ENCODE measurements at places on chromosomes 1 and 21.
A peak's percentile ranks its signal among the peaks of the same experiment; 100 is the strongest.

DNA sequence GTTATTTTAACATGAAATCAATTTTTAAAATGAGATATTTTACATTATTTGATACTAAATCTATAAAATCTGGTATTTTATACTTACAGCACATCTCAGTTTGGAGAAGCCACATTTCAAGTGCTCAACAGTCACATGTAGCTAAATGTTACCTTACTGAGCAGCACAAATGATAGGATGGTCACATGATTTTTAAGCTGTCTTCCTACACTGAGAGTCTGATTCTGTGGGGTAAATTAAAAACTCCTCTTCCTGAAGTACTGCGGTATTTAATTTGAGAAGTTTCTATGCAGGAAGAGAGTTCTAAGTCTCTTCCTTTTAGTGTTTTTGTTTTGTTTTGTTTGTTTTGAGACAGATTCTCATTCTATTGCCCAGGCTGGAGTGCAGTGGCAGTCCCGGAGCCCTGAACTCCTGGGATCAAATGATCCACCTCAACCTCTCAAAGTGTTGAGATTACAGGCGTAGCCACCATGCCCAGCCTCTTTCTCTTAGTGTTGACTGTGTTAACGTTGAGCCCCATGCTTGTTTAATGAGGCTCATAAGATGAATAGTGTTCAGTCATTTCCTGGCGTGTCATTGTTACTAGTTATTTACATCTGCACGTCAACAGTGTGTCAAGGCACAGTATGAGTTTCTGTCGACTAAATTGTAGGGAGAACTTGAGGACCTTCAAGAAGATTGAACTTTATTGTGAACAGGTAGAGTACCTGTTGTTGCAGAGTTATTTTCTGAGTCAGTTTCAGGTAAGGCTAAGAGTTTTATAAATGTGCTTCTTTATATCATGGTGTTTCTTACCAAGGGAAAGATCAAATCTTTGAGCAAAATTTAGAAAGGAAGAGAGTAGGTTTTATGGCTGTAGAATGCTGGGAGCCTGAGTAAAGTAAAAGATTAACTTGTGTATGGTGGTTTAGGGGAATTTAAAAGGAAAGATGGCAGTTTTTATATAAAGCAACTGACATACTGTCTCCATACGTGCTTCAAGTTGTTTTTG lies 3.3 kb downstream of the CNST start:
- peak; percentile 54 for DNase-seq

DNA sequence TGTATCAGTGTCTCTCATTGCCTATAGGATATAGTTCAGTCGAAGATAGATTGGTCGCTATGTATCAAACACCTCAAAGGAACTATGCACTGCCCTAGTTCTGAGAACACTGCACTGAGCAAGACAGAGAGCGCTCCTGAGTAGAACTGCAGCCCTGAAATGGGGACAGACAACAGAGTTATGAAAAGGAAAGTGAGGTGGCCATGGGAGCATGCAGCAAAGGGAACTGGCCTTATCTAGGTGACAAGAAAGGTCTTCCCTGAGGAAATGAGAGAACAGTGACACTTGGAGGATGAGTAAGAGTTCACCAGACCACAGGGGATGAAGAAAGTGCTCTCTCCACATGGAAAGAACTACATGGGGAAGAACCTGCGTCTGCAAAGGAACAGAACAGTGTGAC lies 7.5 kb upstream of the G0S2 start:
- DNase-seq, result no peak

DNA sequence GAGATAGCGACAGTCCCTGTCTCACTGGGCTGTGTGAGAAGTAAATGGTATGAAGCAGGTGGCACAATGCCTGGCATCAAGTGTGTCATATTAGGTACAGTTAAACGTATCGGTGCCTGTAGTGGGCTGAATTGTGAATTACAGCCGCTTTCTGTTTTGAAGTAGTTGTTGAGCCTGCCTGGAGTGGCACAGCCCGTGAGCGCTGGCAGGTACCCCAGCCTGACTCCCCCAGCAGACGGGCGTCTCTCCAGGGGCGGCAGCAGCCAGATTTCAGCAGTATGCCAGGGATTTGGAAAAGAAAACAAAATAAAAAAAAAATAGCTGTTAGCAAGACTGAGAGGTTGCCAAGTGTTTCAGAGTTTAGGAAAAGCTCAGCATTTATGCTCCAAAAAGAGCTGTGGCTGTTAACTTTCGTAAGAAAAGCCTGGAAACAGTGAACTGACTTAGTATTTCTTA lies 26.6 kb upstream of the GPR153 start:
- DNase-seq, result no peak

GRCh38 chr1:57957576-57957975 lies 533.7 kb upstream of the DAB1 start:
- DNase-seq, result no peak

DNA sequence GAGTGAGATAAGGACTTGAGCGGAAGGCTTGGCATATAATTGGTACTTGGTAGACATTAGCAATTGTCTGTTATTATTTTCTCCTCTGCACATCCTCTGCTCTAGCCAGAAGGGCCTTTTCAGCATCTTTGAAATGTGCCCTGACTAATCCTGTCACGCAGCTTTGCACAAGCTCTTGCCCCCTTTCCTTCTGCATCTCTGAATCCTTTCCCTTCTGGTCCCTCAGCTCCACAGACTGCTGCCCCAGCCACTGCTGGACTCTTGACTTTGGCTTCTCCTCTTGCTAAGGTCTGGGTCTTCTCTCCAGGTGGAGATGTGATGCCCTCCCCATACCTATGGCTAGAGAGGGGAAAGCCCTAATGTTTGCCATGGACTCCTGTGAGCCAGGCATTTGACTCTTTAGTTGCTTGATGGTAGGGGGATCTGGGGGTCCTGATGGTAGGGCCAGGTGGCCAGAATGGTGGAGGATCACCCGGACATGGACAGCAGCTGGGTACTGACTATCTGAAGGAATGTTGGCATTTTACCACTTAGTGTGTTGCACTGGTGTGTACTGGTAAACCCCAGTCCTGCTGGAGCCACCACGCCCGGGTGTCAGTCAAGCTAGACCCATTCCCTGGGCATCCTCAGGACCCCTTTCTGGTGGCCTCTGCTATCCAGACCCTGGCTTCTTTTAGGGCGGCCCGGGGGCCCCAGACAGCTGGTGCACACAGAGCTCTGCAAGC lies 4.4 kb downstream of the HPCA start:
- DNase-seq, result no peak

GRCh38 chr1:8687538-8687937 lies 129.9 kb downstream of the RERE start:
- no peak for DNase-seq

- DNase-seq, result no peak
These were observed 116.7 kb downstream of the FASLG start for GRCh38 chr1:172775606-172776005.

DNA sequence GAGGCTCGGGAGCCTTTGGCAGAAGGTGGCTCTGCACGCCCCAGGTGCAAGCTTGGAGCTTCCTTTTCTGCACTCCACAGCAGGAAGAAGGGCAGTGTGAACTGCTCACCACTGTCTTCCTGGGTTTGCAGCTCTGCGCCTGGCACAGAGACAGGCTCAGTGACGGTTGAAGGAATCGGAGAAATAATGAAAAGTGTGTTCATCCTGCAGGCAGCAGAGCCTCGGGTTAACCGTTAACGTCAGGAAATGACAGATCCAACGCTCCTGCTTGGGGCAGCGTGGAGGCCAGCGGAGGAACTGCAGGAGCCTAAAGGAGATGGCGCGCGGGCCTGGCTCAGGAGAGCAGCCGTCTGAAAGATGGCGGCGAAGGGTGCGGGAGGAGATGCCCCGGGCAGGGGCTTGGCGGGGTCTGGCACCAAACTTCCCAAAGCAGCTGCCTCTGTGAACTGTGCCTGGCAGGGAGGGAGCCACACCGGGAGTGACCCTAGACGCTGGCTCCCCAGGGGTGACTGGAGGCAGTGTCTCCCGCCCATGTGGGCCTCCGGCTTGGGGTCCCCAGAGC lies 10.9 kb upstream of the SAMD11 start:
- DNase-seq, result no peak

GRCh38 chr1:66331658-66332547 lies 202.1 kb upstream of the SGIP1 start:
- DNase-seq, result peak; percentile 91

DNA sequence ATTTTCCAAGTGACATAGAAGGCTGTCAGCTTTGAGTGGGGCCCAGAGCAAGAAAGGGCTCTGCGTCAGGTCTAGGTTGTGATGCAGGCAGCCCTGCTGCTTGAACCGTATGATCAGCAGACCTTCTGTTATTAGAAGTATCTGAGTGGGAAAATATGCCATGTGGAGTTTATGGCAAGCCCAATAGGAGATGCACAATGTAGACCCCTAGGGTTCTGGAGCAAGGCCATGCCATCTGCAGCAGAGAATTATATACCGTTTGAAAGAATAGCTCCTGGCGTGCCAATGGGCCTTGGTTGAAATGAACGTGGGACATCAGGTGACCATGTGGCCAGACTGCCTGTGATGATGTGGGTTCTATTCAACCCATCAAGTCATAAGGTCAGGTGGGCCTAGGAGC lies 44.1 kb upstream of the ZBTB18 start:
- DNase-seq, result no peak
